ENCODE measurements at places on chromosomes 12 and 14.

DNA sequence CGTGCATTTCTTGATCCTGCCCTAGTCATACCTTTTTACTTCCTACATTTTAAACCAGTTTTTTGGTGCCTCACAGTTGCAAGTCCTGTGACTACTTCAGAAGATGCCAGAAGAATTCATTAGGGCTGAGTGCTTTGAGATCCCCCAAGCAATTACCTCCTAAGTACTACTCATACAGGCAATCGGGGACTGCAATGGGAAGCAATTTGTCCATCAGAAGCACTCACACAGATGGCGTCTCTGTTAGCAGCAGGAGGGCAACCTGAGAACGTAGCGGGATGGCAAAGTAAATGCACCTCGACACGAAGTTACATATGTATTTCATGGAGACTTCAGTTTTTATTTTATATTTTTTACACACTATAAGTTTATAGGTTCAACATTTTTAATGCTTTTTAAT is 188.3 kb downstream of the CAPZA3 start:
- DNase-seq, result no peak

DNA sequence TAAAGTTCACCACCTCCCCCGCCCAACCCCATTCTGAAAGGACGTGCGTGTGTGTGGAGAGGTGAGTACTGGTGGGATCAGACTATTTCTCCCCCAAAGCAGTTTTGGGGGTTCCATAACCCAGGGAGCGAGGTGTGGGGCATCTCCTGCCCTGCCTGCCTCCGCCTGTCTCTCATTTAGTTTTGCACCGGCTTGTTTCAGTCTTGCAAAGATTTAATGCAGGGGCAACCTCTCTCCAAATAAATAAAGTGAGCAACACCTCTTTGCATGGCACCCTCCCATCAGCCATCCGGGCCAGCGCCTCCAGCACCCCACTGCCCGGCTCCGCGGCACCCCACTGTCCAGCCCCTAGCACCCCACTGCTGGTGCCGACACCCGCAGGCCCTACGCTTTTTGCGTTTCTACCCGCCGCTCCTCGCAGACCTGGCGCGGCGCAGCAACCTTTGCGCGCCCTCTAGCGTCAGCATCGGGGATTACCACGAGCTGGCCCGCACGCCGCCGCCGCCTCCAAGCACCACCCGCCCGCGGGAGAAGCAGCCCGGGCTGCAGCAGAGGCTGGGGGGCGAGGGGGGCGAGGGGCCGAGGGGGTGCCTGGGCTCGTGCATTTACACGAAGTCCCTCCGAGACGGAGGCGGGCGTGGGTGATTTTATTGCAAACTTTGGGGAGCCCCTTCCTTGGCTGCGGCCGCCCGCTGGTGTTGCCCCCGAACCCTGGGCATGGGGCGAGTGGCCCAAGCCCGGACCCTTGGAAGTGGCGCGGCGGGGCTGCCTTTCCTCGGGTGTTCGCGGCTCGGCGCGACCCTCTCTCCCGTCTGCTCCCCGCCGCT is 55.8 kb upstream of the VRK1 start:
- peak; percentile 44 for DNase-seq

GRCh38 chr14:28340816-28341215 is 425.8 kb upstream of the FOXG1 start:
- no peak for DNase-seq

- no peak for DNase-seq
Measured at GRCh38 chr12:28652239-28652638, 462.0 kb downstream of the CCDC91 start.

GRCh38 chr12:4720637-4720995 is 416 bp downstream of the GALNT8 start:
- no peak for DNase-seq

GRCh38 chr12:93127582-93128331 is 198.7 kb upstream of the EEA1 start:
- no peak for DNase-seq

- no peak for DNase-seq
Measured at GRCh38 chr12:5034603-5035002, 9.1 kb upstream of the KCNA5 start.

- DNase-seq, result no peak
Measured at GRCh38 chr14:105146181-105146975, 22.2 kb downstream of the JAG2 start.

DNA sequence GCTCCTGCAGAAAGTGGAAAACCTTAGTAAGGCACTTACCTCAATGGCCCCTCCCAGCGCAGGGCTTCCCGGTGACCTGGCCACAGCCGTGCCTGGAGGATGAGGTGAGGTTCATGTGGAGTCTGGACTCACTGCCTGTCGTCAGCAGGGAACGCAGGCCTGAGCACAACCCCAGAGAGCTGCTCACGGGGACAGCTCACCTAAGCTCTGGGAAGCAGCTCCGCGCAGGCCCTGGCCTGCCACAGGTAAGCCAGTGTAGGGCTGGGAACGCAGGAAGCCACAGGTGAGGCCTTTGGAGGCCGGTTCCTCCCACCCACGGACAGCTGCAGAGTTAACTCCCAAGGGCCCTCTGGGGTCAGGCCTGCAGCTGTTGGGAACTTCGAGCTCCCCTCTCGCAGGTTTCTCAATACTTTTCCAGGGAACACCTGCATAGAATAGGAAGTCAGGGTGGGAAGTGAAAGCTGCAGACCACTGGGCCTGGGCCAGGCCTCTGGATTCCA is 32.7 kb downstream of the ANAPC7 start:
- no peak for DNase-seq

GRCh38 chr12:112602150-112602549 is 183.4 kb downstream of the PTPN11 start:
- no peak for DNase-seq

DNA sequence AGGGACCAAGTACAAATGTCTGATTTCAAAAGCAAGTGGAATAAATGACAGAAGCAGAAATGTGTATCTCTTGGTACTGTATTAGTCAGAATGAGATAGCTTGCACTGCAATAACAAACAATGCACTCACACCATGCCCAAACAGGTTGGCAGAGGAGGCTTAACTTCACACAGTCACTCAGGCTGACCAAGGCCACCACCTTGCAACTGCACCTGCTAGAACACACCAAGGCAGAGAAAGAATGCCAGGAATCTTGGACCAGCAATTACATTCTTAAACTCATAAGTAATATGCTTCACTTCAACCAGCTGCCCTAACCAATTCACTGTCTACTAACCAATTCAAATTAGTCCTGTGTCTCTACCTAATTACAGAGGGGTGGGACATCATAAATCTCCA is 378.3 kb downstream of the BCL11B start:
- no peak for DNase-seq

DNA sequence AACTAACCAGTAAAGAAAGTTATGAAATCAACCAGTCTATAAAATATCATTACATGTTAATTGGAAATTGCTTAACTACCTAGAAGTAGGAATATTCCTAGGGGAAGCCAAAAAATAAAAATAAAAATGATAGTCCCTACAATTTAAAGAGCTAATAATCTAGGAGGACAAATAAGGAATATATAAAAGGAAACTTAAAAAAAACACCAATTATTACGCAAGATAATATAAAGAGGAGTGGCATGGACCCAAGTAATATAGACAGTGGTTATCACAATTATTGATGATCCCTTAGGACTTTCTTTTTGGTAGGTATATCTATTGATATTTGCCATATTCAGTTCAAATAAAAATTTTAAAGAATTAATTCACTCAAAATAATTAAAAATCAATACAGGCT is 498.7 kb downstream of the SOX5 start:
- no peak for DNase-seq

GRCh38 chr14:89721956-89722355 is 232.6 kb downstream of the EFCAB11 start:
- no peak for DNase-seq

DNA sequence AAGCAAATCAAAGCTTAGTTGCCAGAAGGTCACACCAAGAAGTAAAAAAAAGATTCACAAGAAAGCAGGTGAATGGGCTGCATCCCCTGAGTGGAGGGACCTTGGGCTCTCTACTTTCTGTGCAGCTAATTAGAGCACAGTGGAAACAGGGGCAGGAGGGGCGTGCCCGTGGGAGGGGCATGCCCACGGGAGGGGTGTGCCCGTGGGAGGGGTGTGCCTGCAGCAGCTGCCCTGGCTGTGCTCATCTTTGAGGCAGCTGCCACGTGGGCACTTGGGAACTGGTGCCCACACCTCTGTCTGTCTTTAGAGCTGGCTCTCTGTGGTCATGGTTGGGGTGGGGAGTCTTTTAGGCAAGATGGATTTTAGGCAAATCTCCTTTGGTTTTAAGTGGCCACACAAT is 60.0 kb downstream of the EML1 start:
- no peak for DNase-seq

GRCh38 chr12:132559652-132560363 is 50.6 kb downstream of the LRCOL1 start:
- no peak for DNase-seq

GRCh38 chr12:116213014-116213413 is 64.5 kb downstream of the MED13L start:
- DNase-seq, result no peak

- no peak for DNase-seq
Measured at GRCh38 chr12:33581613-33582122, 142.0 kb upstream of the SYT10 start.

- DNase-seq, result no peak
Measured at GRCh38 chr12:127041985-127042625, 1224.9 kb upstream of the TMEM132C start.

DNA sequence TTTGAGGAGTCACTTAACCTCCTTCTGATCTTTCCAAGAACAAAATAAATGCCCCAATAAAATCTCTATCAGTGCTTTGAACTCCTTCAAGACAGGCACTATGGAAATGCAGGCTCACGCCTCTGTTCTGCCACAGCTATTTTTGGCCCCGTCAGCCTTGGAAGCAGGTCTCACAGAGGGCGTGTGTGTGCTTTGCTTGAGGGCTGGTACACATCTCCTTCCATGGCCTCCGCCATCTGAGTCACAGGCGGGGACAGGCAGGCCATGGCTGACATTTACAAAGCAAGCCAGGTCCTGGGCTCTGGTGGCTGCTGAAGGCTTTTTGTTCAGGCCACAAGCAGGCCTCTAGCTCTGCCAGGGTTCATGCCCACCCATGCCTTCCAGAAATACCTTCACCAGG is 16.0 kb downstream of the PRIMA1 start:
- DNase-seq, result no peak

- DNase-seq, result no peak
Measured at GRCh38 chr12:53695152-53696145, 19.6 kb upstream of the ATP5MC2 start.

GRCh38 chr14:64109819-64110554 is 184.2 kb downstream of the ESR2 start:
- DNase-seq, result no peak

DNA sequence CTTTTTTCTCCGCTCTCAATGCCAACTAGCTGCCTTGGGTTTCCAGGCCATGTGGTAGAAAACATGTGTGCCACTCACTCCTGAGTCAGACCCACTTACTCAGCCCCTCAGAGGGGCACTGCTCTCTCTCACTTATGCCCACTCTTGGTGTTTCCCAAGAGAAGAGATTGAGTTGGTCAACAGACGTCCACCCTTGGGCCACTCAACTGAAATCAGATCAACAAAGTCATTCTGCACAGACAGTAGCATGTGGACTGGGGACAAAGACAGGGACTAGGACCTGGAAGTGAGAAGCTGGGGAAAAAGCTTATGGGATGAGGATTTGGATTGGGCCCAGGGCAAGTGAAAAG is 161.2 kb downstream of the EFCAB11 start:
- no peak for DNase-seq

DNA sequence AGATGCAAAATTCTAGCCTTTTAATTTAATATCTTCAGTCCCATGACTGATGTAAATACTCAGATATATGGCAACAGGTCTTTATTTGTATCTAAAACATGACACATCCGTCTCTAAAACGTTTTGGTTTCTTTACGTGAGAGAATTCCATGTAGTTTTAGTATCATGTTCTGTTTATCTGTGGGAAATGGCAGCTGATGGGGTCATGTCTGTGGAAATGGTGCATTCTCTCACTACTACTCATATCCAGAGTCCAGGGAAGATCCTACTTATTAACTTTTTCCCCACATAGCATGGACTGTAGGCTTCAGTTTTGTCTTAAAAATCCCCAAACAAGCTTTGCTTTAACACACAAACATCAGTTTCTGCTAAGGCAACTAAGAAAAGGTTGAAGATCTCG is 53.8 kb downstream of the SPTLC2 start:
- no peak for DNase-seq

- DNase-seq, result no peak
Measured at GRCh38 chr12:114404083-114404925, 1.6 kb downstream of the TBX5 start.

GRCh38 chr12:120618954-120619615 is 21.3 kb upstream of the CABP1 start:
- DNase-seq, result no peak

- DNase-seq, result no peak
Measured at GRCh38 chr14:101972126-101972866, 7.9 kb downstream of the DYNC1H1 start.

DNA sequence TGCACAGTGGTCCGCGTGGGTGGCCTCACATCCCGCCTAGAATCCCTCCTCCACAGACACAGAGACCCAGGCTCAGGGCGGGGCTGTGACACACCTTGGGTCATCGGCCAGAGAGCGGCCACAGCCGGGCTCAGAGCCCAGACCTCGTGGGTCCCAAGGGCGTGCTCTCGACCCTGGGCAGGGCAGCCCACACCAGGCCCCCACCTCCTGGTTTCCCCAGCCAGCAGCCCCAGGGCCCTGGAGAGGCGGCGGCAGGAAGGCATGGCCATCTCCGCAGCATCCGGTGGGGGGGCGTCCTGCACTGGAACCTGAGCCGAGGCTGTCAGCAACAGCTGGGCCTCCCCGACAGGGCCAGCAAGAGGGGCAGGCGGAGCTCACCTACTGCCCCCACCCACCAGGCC is 15.2 kb downstream of the JAG2 start:
- no peak for DNase-seq

- DNase-seq, result no peak
Measured at GRCh38 chr14:53531730-53532129, 378.6 kb upstream of the DDHD1 start.

DNA sequence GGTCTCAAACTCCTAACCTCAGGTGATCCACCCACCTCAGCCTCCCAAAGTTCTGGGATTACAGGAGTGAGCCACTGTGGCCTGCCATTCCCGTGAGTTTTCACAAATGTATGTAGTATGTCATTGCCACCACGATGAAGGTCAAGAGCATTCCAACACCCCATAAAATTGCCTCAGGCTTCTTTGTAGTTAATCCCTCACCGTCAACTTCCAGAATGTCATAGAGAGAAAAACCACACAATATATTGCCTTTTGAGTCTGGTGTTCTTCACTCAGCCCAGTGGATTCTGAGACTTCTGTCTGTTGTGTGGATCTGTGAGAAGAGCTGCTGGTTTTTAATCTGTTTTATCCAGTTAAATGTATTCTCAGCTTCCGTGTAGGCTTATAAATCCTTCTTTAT is 12.6 kb upstream of the CFAP251 start:
- no peak for DNase-seq

- DNase-seq, result no peak
Measured at GRCh38 chr12:59594943-59595500, 807 bp upstream of the SLC16A7 start.

DNA sequence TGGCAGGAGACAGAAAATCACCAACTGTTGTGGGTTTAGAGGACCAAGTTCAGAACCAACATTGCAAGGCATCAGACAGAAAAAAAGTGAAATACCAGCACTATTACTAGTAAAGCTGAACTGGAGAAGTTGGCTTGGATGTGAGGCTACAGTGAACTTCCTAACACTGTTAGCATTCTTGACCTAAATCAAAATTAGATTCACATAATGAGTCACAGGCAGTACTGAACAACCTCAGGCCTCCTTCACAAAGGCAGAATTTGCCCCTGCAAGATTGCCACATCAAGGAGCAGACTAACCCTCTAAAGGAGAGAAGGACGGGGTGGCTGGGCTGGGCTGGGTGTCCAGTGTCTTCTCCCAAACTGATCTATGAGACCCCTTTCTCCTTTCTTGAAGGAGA is 539.7 kb downstream of the SNAPC1 start:
- no peak for DNase-seq

- no peak for DNase-seq
Measured at GRCh38 chr14:76203086-76204001, 51.6 kb downstream of the GPATCH2L start.

All from stimulated activated CD8-positive, alpha-beta memory T cell treated with anti-CD3 and anti-CD28 coated beads, Interleukin-4, amount 100 ng/mL, for 1 hour (primary cell).